ENCODE measurements at places on chromosomes 2 and 18.

DNA sequence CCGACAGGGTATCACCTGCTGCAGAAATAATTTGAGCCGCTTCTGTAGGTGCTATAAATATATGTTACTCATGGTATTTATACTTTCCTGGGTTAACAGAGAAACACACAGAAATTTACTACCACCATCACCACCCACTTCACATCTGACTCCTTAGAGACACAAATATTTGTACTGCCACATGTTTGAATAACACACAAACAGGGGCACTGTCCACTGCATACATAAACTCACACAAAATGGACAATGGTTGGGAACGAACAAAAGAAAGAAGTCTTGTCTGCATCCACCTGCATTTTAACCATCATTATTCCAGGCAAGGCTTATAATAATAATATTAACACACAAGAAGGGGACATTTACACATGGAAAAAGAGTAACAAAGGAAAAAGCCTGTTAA, 24.0 kb downstream of the IMMT start:
- DNase-seq: no peak

DNA sequence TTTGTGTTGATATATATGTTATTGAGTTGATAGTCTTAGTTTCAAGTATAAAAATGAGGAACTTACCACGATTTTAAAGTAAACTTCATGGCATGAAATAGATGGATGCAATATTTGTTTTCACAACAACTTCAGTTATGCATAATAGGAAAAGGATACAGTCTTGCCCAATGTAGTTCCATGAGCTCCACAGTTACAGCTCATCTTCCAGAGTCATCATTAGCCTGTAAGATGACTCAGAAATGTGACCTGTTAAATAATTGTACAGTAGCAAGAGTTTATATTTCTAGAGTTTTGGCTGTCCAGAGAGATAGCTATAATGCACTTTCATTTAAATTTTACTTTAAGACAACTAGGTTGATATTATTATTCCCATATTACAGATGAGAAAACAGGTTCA, 80.9 kb upstream of the ARHGAP28 start:
- DNase-seq: peak; percentile 16

- peak; percentile 75 for DNase-seq
Measured at GRCh38 chr2:174051741-174052583, 86.8 kb upstream of the SP3 start.

DNA sequence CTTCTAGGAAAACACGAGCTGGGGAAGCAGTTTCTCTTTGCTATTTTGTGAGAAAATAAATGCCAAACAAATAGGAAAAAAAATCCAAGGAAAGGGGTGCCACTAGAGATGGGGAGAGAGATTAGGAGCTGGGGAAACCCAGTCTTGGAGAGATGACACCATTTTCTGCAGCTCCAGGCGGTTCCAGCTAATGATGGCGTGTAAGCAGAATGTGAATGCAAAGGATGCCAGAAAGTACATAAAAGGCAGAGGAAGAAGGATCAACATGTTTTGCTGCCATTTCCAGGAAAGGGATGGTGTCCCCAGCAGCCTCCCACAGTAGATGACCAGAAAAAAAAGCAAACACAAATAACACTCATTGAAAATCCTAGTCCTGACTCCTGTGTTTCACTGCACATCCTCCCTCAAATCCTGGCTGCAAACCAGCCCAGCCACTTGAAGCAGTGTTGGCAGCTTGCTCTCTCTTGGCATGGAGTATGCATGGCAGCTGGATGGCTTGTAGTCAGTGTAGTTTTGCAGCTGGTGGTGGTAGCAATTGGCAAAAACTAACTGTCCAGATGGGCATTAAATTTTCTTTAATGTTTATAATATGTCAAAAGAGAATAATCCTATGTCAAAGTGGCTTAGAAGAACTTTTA, 93.6 kb downstream of the FTCDNL1 start:
- DNase-seq: no peak

DNA sequence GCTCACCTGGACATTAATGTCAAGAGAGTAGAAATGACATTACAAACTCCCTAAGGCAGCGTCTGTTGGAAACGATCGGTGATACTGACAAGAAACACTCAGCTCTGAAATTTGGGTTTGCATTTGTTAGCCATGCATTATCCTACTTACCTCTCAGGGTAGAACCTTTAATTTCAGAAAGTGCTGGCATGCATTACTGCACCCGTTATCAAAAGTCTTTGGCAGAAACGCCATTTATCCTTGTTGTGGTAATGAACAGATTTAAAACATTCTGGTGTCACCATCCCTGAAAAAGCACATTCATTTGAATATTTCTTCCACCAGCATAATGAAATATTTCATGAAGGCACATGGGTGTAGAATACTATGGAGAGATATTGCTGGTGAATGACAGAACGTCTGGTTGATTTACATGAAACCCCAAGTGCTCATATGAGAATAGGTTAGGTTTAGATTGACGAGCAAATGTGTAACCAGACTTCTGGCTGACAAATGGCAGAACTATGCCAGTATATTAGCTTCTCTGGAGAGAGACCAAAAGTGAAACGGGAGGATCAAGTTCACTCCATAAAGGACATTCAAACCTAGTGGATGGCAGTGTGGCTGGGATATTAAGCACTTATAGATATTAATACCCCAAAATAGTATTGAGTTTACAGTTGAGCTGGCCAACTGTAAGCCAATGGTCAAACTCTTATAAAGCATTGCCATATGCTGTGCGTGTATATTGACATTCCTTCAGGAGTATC, 53.5 kb upstream of the ITGB6 start:
- DNase-seq: peak; percentile 50

- no peak for DNase-seq
Measured at GRCh38 chr2:15273452-15273851, 287.7 kb downstream of the NBAS start.

GRCh38 chr18:35114305-35114704, 73.1 kb downstream of the MAPRE2 start:
- no peak for DNase-seq

GRCh38 chr18:45161850-45162249, 453.4 kb upstream of the SLC14A2 start:
- no peak for DNase-seq

DNA sequence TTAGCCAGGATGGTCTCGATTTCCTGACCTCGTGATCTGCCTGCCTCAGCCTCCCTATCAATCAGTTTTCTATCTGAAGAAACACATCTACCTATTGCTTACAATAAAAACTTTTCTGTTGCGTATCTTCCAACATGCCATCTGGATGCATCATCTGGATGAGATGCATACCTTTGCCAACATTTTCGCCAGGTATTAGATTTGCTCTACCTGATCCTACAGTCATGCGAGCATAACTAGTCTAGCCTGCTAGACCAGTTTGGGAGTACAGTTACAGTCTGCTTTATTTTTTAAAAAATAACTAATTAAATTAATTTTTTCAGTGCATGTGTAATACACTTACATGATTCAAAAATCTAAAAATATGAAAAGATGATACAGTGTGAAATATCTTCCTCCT, 334.0 kb upstream of the MEX3C start:
- DNase-seq: no peak

- DNase-seq: peak; percentile 49
Measured at GRCh38 chr18:11512096-11513025, 97.0 kb upstream of the SLC35G4 start.

DNA sequence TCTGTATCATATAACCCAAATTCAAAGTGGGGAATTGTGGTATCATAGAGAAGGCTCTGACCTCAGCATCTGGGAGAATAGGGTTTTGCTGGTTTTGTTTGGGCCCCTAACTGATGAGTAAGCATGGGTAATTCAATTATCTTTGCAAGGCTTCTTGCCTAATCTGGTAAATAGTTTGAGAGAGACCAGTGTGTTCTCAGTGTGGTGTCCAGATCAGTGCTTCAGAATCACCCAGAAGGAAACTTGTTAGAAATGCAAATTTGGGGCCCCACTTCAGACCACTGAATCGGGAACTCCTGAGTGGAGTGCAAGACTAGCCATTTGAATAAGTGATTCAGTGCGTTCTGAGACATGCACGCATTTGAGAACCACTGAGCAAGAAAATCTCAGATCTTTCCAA, 282.7 kb downstream of the EPHA4 start:
- peak; percentile 59 for DNase-seq

DNA sequence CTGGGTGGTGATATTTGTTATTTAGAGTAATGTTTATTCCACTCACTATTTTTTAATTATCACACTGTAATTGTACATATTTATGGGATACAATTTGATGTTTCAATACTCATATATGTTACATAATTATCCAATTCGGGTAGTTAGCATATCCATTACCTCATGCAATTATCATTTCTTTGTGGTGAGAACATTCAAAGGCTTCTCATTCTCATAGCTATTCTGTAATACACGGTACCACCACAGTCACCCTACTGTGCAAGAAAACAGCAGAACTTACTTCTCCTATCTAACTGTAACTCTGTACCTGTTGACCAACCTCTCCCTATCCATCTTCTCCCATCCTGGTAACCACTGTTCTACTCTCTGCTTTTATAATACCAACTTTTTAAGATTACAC, 4.6 kb downstream of the TBC1D8 start:
- DNase-seq: no peak

DNA sequence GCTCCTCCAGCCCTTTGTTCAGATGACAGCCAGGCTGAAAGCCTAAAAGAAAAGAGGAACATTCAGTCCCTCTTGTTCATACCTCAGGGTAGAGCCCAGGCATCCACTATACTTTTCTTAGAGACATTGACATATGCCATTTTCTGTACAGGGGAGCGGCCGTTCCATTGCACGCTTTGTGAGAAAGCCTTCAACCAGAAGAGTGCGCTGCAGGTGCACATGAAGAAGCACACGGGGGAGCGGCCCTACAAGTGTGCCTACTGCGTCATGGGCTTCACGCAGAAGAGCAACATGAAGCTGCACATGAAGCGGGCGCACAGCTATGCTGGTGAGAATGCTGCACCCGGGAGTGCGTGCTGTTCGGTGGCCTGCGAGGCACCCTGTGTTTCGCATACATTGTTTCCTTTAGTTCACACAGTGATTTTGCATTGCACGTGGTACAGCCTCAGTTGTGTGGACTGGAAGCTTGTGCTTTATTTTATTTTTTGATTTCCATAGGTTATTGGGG, 138.2 kb downstream of the ZNF236 start:
- DNase-seq: no peak

DNA sequence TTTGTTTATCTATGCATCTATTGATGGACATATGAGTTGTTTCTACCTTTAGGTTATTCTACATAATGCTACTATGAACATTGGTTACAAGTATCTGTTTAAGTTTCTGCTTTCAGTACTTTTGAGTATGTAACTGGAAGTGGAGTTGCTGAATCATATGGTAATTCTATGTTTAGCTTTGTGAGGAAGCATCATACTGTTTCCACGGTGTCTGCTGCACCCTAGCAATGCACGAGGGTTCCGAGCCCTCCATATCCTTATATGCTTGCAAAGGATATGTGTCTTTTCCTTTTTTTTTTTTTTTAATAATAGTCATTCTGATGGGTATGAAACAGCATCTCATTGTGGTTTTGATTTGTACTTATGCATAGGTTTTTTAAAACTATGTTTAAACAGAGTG, 83.7 kb downstream of the FMNL2 start:
- DNase-seq: peak; percentile 70

- DNase-seq: no peak
Measured at GRCh38 chr2:86308984-86309695, 28.3 kb downstream of the REEP1 start.

- no peak for DNase-seq
Measured at GRCh38 chr2:45729753-45730512, 78.5 kb downstream of the PRKCE start.

- no peak for DNase-seq
Measured at GRCh38 chr2:235908826-235909225, 259.4 kb downstream of the GBX2 start.

DNA sequence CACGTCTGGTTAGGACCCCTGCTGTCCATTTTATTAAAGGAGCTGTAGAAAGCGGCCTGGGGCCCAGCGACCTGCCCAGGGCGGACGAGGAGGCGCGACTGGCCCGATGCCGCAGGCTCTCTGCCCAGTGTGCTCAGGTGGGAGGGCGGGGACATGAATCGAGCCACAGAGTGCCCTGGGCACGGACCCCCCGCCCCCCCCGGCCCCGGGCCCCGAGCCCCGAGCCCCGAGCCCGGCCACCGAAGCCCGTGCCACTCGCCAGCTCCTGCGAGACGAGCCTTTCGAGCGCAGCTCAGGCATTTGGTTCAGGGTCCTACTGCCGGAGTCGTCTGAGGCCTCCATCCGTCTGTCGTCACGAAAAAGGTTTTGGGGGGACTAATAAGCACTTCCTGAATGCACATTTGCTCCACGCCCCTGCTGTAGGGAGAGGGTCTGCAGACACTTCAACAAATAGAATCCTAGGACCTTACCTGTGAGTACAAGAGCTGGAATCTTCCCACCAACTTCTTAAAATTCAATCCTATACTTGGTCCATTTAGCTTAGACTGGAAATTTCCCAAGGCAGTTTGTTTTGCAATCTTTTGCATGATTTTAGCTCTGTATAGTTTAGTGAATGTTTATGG, 602 bp upstream of the ADAM17 start:
- no peak for DNase-seq

DNA sequence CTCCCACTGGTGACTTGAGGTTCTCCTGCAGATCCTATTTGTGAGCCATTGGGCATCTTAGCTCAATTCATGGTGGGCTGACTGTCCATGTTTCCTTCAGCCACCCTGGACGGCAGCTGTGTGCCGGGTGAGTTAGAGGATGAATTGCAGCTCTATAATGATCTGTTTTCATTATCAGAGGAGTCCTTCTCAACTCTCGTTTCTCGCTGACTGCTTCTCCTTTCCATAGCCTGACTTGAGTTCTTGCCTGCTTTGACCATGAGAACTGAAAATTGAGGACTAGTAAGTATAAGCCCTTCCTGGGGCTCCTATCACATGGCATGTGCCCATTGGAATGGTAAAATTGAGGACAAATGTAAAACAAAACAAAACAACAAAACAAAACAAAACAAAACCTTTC, 121.8 kb downstream of the CDC42EP3 start:
- no peak for DNase-seq

- peak; percentile 26 for DNase-seq
Measured at GRCh38 chr18:36128530-36128870, 640 bp downstream of the SLC39A6 start.

DNA sequence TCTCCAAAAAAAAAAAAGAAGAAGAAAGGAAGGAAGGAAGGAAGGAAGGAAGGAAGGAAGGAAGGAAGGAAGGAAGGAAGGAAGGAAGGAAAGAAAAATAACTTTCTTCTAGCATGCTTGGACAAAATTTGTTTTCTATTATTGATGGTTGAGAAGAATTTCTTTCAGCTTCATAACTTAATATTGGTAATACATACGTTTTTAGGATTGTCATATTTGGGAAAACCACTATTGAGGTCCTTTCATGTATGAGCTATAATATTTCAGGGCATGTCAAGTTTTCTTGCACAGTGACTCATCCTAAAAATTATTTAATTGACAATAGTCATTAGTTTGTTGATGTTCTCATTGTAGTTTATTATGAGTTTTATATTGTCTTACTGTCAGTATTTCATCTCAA, 66.4 kb upstream of the PKDCC start:
- DNase-seq: no peak

GRCh38 chr2:96436416-96436815, 68.7 kb downstream of the NEURL3 start:
- DNase-seq: no peak

DNA sequence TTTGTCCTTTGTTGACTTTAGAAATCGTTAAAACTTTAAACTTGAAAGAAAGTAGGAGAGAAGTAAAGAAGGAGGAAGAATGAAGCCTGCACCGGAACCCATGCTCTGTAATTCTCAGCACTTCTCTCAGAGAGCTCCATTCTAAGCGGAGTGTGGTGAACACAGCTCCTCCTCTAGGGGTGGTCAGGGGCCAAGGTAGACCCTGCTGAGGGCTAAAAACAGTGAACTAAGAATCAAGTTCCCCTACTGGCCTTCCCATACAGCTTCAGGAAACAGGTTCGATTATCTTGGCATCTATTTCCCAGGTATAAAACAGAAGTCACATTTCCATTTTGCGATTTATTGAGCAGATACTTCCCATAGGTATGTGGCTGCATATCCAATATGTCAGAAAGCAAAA, 92.7 kb upstream of the ASAP2 start:
- DNase-seq: no peak
